ENCODE measurements at places on chromosomes 7 and 10.

DNA sequence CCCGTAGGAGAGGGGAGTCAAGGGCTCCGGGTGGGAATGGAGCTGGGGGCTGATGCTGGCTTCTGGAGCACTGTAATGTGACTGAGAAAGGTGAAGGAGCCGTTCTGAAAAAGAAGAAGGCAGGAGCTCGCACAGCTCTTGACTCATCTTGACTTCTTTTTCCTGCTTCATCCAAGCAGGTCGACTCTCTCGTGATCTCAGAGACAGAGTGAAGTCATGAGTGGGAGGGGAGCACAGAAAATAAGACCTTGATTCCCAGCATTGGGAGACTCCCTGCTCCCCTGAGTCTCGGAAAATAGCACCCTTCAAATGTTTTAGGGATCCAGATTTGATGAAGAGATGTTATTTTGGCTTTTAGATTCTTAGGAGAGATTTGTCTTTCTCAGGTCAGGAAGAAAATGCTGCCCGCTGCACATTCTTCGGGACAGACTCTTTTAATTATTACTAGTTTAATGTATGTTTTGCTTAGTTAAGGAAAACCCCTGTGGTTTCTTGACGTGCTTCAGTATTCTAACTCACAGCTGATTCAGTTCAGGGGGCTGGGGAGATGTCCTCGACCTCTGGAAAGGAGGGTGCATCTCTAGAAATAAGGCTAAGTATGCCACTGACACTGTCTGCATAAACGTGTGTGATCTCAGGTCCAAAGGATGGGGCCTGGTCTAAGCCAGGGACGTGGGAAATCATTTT lies 34.1 kb downstream of the EGFR start:
- DNase-seq = no peak

GRCh38 chr7:16810112-16810511 lies 5.3 kb upstream of the AGR2 start:
- DNase-seq = no peak

GRCh38 chr7:123612024-123612423 lies 10.4 kb downstream of the ASB15 start:
- no peak for DNase-seq

- DNase-seq = no peak
These were observed 23.7 kb upstream of the LAMB1 start for GRCh38 chr7:108026647-108027046.

GRCh38 chr7:7972128-7972527 lies 3.5 kb downstream of the GLCCI1 start:
- DNase-seq = no peak

- no peak for DNase-seq
These were observed 364.2 kb downstream of the AUTS2 start for GRCh38 chr7:69962186-69963065.

GRCh38 chr10:43109671-43110249 lies 28.5 kb upstream of the CSGALNACT2 start:
- DNase-seq = no peak

GRCh38 chr7:40604601-40605438 lies 470.0 kb downstream of the SUGCT start:
- DNase-seq = no peak

DNA sequence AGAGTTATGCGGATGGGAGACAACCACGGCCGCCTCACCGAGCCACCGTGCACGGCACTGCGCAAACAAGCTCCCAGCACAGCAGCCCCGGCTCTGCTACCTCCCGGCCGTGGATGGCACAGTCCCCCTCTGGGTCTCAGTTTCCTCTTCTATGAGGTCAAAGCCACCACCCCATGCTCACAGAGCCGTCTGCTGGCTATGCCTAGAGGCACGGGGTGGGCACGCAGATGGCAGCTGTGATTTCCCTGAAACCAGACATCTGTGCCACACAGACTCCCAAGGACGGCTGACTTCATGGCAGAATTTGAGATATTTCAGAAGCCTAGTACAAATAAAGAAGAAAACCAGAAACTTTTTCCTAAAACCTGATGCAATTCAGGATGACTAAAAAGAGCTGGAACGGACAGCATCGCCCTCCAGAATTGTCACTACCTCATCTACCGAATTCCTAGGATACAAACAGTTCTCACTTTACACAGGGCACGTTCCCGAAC lies 73.2 kb downstream of the AMZ1 start:
- DNase-seq = no peak

- no peak for DNase-seq
These were observed 86.8 kb upstream of the LANCL2 start for GRCh38 chr7:55278321-55278720.

DNA sequence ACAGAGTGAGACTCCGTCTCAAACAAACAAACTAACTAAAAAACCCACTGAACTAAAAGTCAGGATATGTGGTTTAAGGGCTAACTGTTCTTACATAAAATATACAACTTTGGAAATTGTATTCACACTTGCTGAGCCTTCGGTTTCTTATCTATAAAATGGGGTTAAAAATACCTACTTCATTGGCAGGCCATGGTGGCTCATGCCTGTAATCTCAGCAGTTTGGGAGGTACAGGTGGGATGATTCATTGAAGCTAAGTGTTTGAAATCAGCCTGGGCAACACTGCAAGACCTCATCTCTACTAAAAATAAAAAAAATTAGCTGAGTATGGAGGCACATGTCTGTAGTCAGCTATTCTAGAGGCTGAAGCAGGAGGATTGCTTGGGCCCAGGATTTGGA lies 115.4 kb upstream of the KLF6 start:
- DNase-seq = no peak

DNA sequence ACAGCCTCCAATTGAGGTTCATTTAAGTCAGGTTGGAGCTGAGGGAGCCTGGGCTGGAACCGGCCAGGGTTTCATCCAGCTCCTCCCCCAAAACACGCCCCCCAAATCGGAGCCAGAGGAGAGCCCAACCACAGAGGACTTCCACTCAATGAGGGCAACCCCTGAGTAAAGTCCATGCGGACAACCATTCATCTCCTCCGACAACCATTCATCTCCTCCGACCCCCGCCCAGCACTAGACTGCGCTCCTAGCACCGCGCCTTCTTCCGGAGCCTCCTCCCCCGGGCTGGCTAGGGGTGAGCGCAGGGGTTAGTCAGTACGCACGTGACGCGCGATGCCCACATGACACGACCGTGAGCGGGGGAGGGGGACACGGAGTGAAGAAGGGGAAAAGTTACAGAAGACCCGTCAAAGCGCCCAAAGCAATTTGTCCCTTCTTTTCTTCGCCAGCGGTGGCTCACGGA lies 1.4 kb downstream of the MAGI2 start:
- no peak for DNase-seq
